ENCODE measurements at places on chromosomes 3 and 15. TPM values are rescaled to one million over a fixed set of nuclear protein-coding genes. Genes with fewer than 3 reads are reported as not detected.

CLDN11 gene
- 4.2 TPM for total RNA-seq

HHLA2 gene
- not detected for total RNA-seq

GRAMD1C gene
- 3.4 TPM for total RNA-seq

GCHFR gene
- total RNA-seq, result 5.6 TPM

MCTP2 gene
- total RNA-seq, result 2.1 TPM

FRMD4B gene
- total RNA-seq, result 14.0 TPM

CBLB gene
- total RNA-seq, result 60.3 TPM

AHSG gene
- not detected for total RNA-seq

RMDN3 gene
- 17.9 TPM for total RNA-seq

HTR3E gene
- not detected for total RNA-seq

SKOR1 gene
- 0.07 TPM for total RNA-seq

RABL3 gene
- 19.4 TPM for total RNA-seq

SPTSSB gene
- 0.20 TPM for total RNA-seq

GP5 gene
- not detected for total RNA-seq

ST3GAL6 gene
- 27.0 TPM for total RNA-seq

MYO1E gene
- 36.4 TPM for total RNA-seq

MOBP gene
- total RNA-seq, result not detected

CYP1A2 gene
- not detected for total RNA-seq

TTLL13 gene
- total RNA-seq, result 0.20 TPM

TGM4 gene
- not detected for total RNA-seq

CPNE9 gene
- not detected for total RNA-seq

ARNT2 gene
- 4.1 TPM for total RNA-seq

NFKBIZ gene
- 15.9 TPM for total RNA-seq

RPSA gene
- total RNA-seq, result 372 TPM

SMCO1 gene
- 110 TPM for total RNA-seq

SENP8 gene
- total RNA-seq, result 6.3 TPM

CPEB1 gene
- total RNA-seq, result 0.72 TPM

NRROS gene
- 2.3 TPM for total RNA-seq

SEMA3B gene
- 20.6 TPM for total RNA-seq

GHSR gene
- total RNA-seq, result not detected

GOLGA8M gene
- total RNA-seq, result 1.4 TPM

IQCF5 gene
- not detected for total RNA-seq

SCG5 gene
- total RNA-seq, result not detected

TM4SF1 gene
- total RNA-seq, result 112 TPM

GPR171 gene
- 0.15 TPM for total RNA-seq

RPL39L gene
- 4.1 TPM for total RNA-seq

SEMA6D gene
- total RNA-seq, result 19.7 TPM

TNFAIP8L3 gene
- 4.9 TPM for total RNA-seq

IQCH gene
- total RNA-seq, result 0.64 TPM

WDR49 gene
- total RNA-seq, result 0.92 TPM

AVEN gene
- total RNA-seq, result 25.8 TPM

THSD4 gene
- 80.7 TPM for total RNA-seq

OXTR gene
- total RNA-seq, result 0.20 TPM

MTMR10 gene
- 34.8 TPM for total RNA-seq

MAGEF1 gene
- total RNA-seq, result 27.4 TPM

SAMD7 gene
- total RNA-seq, result not detected

SLC27A2 gene
- not detected for total RNA-seq

C15orf61 gene
- 13.6 TPM for total RNA-seq
